D721Med (cell line): ENCODE measurements at places on chromosomes 6 and 20.

DNA sequence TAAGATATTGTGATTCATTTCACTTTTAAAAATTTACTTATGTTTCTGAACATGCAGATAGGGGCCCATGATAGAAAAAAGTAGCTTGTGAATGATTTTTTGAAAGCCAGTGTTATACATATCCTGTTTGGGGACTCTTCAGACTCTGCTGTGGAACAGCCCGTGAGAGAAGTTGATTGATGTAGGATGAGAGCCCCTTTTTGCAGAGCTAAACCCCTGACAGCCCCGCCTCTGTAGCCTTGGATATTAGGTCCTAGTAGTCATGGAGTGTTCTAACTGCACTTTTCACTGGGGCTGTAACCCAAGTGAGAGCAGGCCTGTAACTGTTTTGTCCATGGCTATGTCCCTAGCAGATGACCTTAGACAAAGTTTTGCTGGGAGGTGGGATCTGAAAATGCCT lies 8.2 kb downstream of the TMEM200A start:
- no peak for DNase-seq

GRCh38 chr6:40387871-40388264 lies 199.3 kb downstream of the LRFN2 start:
- DNase-seq: no peak

GRCh38 chr20:40532103-40532502 lies 156.9 kb downstream of the MAFB start:
- no peak for DNase-seq

DNA sequence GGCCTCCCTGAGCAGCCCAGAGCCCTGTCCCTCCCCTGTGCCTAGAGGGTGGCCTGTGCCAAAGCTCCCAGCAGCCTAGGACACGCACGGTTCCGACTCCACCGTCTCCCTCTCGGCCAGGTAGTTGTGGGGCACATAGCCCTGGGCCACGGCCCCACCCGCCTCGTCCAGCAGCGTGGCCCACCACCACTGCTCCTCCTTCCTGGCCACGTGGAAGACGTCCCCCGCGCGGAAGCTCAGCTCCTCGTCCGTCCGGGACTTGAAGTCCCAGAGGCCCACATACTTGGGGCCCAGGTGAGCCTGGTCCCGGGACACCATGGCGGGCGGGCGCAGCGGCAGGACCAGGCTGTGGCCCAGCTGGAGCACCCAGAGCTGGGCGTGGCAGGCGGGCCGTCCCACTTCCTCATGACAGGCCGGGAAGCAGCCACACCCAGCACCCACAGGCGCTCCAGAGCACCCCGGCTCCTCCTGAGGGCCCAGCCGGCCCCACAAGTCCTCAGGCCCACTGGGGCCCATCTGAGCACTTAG lies at the start of gene PTK6:
TSS of gene PTK6 (minus strand) at position 380 of the 528 bp plus-strand sequence. CDS start at position 318, 62 bp downstream.
- no peak for DNase-seq

- DNase-seq: no peak
Observed at GRCh38 chr20:25223179-25223661, 24.7 kb upstream of the PYGB start.

- no peak for DNase-seq
Observed at GRCh38 chr6:160881148-160881808, 110.3 kb upstream of the MAP3K4 start.

DNA sequence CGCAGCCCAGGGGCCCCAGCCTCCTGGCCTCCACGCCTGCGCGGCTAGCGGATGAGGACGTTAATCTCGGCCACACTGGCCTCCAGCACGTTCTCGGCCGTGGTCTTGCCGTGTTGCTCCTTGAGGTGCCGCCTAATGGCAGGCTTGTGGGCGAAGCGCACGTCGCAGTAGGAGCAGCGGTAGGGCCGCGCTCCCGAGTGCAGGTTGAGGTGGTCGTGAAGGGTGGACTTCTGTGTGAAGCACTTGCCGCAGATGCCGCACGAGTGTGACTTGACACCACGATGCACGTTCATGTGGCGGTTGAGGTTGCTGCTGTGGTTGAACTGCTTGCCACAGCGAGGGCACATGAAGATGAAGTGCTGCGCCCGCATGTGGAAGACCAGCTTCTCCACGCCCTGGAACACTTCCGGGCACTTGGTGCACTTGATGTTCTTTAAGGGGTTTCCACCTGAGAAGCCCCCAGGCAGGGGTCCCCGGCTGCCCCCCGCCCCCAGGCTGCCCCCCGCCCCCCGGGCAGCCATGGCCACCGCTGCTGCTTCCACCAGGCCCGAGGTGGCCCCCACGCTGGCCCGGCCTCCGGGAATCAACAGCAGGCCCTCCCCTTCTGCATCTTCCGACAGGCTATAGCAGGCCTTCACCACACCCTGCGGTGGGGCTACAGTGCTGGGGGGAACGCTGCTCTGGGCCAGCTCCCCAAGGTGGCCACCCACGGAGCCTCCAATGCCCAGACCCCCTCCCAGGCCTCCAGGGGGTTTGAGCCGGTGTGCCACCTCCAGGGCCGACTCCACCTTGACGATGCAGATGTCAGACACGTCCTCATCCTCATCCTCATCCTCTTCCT lies 1.8 kb downstream of the ZBTB12 start:
- DNase-seq: no peak

DNA sequence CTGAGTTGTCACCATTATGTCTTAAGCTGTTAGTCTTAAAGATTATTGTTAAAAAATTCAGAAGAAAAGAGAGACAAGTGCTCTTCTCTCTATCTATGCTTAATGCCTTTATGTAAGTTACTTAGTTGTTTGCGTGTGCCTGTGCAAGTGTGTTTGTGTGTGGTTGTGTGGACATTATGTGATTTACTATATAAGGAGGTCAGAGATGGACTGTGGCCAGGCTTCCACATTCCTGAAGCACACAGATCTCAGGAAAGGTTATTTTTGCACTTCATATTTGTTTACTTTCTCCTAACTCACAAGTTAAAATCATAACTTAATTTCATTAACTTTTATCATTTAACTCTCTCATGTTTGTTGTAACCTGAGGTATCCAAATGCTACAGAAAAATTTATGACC lies 14.5 kb downstream of the ENPP4 start:
- DNase-seq: no peak
